ENCODE measurements at places on chromosomes 1 and 21. TPM values are rescaled to one million over a fixed set of nuclear protein-coding genes. Genes with fewer than 3 reads are reported as not detected.
A peak's percentile ranks its signal among the peaks of the same experiment; 100 is the strongest.

- DNase-seq, result no peak
Measured at GRCh38 chr1:33927721-33928120, 63.8 kb downstream of the HMGB4 start.

GRCh38 chr1:116110567-116111523 lies at the start of gene MAB21L3:
TSS of gene MAB21L3 (plus strand) at chr1:116111399. CDS start at chr1:116112616, 1,217 bp downstream.
- no peak for DNase-seq

- DNase-seq, result peak; percentile 96
Measured at GRCh38 chr1:167936068-167936929, at the start of gene DCAF6. TSS of gene DCAF6 (plus strand) at chr1:167936683. CDS start at chr1:167936912, 229 bp downstream.

GRCh38 chr1:3170561-3171453 lies 101.8 kb downstream of the PRDM16 start:
- peak; percentile 91 for DNase-seq

- no peak for DNase-seq
Measured at GRCh38 chr1:151541752-151542151, 1.6 kb downstream of the TUFT1 start.

The LHX8 gene
- total RNA-seq, result not detected

The GBP2 gene
- 0.04 TPM for total RNA-seq

The TNN gene
- total RNA-seq, result 0.31 TPM

The TRAF3IP3 gene
- not detected for total RNA-seq

The LRIG2 gene
- 33.9 TPM for total RNA-seq

The RHOU gene
- 17.6 TPM for total RNA-seq

- DNase-seq, result no peak
Measured at GRCh38 chr1:197140121-197140520, 6.3 kb downstream of the ASPM start.

- no peak for DNase-seq
Measured at GRCh38 chr1:19684677-19685076, 20.0 kb downstream of the HTR6 start.

The NEGR1 gene
- 2.1 TPM for total RNA-seq

DNA sequence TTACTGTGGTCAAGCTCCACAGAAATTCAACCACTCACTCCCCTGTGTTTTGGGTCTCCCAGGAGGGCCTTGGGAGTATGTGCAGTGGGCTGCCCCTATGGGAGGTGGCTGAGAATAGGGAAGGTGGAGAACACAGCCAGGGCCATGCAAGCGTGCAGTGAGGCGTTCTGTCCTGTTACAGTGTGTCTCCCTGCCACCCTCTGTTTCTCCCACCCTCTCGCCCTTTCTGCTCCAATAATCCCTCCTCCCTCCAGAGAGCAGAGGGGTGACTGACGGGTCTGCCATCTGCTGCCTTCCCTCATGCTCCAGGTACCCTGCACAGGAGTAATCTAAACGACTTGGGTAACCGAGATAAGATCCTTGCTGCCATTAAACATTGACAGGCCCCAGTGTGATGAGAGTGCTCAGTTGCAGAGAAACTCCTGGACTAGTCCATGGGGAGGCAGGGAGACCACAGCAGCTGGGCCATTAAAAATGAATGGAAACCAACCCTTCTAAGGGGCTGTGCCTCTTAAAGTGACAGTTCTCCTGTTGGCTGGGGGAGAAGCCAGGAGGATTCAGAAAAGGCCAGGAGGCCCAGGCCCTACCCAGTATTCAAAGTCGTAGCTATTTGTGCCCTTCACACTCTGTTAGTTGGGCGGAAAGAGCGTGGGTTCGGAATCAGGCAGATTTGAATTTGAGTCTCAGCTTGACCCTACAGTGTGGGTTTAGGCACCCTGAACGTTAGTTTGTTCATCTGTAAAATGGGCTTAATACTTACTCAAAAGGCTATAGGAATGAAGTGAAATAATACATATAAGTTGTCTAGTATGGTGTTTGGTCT lies 22.4 kb upstream of the BTG2 start:
- no peak for DNase-seq

DNA sequence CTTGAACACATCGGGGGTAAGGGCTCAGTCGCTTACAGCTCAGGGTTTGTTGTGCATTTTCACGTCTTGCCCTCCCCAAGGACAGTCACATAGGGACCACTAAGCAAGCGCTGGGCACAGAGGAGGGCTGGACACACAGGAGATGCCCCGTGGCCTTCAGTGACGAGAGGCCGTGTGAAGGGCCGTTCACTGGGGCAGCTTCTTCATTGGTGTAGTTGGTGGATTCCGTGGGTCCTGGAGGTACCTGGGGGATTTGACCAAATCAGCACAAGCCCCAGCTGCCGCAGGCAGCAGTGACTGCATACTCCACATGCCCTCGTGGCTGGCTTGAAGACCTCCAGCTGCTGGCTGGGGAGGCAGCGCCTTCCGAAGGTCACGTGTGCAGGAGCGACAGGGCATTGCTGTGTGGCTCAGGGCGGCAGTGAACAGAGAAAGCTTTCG lies 100.8 kb upstream of the C1orf174 start:
- DNase-seq, result peak; percentile 52

DNA sequence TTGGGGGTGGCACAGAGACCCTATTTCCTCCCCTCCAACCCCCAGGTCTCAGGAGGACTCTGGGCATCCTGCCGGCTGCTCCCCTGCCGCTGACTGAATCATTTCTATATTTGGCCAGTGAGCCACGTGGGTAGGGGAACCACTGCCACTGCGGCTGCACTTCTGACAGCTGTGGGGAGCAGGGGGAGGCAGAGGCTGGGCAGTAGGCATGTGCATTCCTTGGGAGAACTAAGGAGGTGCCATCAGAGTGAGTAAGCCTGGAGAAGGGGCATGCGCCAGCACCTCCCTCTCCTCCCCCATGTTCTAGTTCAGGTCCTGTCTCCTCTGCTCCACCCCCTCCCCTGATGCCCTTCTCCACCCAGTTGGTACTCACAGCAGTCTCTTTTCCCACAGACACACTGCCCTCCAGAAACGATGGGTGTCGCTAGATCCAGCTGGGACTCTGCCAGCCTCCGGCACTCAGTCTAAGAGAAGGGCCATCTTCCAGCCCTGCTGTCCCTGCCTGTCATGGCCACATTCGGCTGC lies 12.0 kb downstream of the PPFIA4 start:
- DNase-seq, result peak; percentile 21

The NUF2 gene
- 98.7 TPM for total RNA-seq

The RPTN gene
- total RNA-seq, result not detected

The LDLRAD2 gene
- total RNA-seq, result 0.97 TPM

The SLAMF9 gene
- total RNA-seq, result not detected

Measured in H7 (cell line).